ENCODE measurements at places on chromosomes 4 and X.

GRCh38 chr4:109078724-109079123, 223.7 kb downstream of the COL25A1 start:
- DNase-seq: no peak

GRCh38 chr4:18390655-18391353, 369.2 kb upstream of the LCORL start:
- DNase-seq: no peak

- DNase-seq: no peak
These were observed 326.3 kb downstream of the C4orf33 start for GRCh38 chr4:129422277-129422676.

DNA sequence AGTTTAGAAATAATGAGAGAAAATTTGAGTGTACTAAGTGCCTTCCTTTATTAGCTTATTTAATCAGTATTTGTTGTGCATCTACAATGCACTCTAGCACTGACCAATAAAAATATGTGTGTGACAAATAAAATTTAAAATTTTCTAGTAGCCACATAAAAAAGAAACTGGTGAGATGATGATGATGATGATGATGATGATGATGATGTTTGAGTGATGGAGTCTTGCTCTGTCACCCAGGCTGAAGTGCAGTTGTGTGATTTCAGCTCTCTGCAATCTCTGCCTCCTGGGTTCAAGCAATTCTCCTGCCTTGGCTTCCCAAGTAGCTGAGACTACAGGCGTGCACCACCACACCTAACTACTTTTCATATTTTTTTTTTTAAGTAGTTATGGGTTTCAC, 110.2 kb downstream of the RNF150 start:
- no peak for DNase-seq

DNA sequence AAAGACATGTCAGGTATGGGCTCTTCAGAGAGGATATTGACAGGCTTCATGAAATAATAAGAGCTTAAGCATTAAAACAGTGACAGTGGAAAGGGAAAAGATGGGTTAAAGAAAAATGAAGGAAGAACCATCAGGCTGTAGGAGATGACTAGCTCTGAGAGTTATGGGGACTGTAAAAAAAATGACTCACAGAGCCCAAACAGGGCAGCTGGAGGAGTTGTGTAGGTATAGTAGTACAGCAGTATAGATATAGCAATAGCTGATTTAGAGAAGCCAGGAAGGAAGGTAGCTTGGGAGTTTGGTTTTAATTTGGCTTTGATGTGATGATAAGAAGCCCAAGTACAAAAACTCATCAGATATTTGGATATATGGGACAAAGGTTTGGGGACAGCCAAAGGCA, 66.6 kb downstream of the FREM3 start:
- DNase-seq: no peak

DNA sequence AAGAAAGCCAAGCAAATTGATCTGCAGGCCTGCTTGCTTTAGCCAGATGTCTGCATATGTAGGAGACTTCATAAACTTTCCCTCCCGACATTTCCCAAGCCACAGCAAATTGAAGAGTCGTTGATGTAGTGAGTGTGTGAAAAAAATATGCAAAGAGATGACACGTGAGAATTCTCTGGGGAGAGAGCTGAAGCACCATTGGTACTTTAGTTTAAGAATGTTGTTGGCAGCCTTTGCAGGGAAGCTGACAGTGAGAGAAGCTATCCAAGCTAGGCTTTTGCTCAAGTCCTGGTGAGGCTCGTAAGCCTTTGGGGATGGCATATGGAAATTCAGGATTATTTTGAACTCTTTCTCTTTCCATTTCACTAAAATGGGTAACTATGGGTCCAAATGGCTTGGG, 87.5 kb downstream of the GLRA2 start:
- DNase-seq: no peak

DNA sequence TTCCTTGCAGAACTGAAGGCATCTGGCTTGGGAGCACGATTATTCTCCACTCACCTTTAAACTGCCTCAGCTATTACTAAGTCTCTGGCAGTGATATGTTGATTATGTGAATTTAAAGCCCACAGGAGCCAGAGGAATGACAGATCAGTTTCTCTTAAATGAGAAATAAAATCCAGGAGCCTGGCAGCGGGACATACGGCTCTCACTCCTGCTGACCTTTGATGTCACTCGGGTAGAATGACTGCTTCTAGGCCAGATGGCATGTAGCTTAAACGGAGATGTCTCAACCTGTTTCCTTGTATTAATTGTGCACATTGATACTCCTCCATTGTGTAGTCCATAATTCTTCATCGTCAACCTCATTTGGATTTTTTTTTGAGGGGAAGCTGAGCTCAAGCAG, 4.0 kb upstream of the CBLL2 start:
- DNase-seq: no peak

DNA sequence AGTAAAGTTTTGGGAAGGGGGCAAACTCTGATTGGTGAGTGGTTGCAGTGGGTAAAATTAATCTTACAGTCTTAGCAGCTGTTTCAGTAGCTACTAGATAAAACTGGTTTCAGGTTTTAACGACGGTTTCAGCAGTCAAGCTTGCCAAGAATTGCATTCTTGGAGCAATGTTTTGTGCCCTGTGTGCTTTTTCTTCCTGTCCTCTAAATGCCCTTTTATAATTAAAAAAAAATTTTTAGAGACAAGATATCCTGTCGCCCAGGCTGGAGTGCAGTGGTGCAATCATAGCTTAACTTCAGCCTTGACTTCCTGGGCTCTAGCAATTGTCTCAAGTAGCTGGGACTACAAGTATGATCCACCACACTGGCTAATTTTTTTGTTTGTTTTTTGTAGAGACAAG, 6.3 kb upstream of the PPEF2 start:
- no peak for DNase-seq

DNA sequence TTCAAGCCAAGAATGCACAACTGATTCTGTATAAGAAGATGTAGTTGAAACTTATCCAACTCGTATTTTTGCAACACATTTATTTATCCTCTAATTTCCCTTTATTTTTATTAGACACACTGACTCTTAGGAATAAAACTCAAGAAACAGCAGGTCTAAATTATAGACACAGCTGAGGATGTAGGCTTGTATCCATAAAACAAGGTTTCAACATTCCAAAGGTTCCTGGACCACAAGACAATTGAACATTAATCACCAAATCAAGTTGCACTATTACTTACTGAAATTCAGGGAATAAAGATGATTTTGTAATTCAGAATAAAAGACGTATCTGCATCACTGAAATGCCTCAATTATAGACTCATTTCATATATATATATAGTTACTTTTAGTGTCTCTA, 683.5 kb upstream of the GRIA3 start:
- no peak for DNase-seq

- DNase-seq: no peak
These were observed 21.4 kb downstream of the USO1 start for GRCh38 chr4:75745721-75746199.

DNA sequence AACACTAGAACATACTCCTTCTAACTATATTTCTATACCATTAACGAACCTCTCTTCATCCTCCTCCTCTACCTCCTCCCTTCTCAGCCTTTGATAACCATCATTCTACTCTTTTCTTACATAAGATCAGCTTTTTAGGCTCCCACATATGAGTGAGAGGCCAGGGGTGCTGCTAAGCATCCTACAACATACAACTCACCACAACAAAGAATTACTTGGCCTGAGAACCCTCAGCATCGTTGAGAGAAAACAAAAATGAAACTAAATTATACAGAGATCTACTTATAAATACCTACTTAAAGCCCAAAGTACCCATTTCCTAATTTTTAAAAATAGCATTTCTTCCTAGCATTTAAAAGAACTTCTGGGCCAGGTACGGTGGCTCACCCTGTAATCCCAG, 77.7 kb downstream of the CC2D2A start:
- DNase-seq: no peak

DNA sequence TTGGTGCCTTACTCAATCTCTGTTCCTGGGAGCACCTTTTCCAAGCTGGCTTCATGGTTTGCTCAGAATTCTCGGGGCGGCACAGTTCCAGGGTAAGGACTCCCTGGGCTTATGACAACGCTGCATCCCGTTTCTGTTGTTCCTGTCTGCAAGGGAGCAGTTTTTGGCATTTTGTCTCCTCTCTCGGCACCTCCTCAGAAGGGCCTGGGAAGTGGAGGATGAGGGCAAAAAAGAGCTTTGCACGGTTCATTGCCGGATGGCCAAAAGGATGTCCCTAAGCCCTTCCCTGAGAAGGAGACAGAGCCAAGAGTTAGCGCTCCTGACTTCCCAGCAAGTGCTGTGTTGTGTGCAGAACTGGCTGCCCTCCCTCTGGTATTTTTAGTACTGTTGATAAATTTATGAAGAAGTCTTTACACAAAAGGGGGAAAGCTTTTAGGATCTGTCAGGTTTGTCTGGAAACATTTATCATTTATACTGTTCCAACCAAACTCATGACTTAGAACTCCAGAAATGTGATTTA, 13.4 kb downstream of the SRD5A3 start:
- no peak for DNase-seq

DNA sequence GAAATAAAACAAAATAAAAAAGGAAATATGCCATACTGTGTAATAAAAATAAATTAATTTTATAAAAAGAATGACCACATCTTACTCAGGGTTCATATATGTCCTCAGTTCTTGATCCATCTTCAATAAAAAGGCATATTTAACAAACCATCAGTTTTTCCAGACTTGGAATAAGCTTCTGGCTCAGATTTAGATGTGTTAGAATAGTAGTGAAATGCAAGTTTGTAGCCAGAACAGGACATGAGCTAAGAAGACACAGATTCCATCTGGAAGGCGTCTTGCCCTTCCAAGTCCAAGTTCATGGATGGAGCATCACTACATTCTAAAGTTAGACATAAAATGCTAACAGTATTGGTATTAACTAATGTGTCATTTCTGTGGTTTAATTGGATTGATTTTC, 10.3 kb upstream of the LSM6 start:
- DNase-seq: no peak

Data from glutamatergic neuron (in vitro differentiated cells).